Activated CD4-positive, alpha-beta T cell treated with anti-CD3 and anti-CD28 coated beads, Interleukin-2, Interleukin-6, amounts not matched to agents 100 ng/mL and 50 ng/mL, durations not matched to agents 16 hours and 8 hours (primary cell): ENCODE measurements at places on chromosomes 7 and 10.

DNA sequence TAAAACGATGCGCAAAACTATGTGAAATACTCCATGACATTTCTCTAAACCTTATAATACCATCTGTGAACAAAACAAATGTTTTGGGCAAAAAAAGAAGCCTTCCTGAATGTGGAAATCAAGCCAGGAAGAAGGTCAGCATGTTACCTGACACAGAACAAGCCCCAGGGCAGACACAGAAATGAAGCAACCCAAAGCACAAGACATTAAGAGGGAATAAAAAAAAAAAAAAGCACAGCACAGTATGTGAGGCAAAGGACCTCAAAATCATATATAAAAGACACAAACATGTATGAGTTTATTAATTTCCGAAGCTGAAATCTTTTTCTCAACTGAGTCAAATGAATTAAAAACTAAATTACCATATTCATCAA lies 161.8 kb downstream of the SKIDA1 start:
- DNase-seq = no peak

GRCh38 chr7:85821926-85822325 lies 635.1 kb upstream of the SEMA3D start:
- DNase-seq = no peak

GRCh38 chr10:30219971-30220751 lies 128.9 kb downstream of the MTPAP start:
- DNase-seq = no peak

GRCh38 chr10:12902851-12903358 lies 98.6 kb downstream of the CCDC3 start:
- DNase-seq = no peak

DNA sequence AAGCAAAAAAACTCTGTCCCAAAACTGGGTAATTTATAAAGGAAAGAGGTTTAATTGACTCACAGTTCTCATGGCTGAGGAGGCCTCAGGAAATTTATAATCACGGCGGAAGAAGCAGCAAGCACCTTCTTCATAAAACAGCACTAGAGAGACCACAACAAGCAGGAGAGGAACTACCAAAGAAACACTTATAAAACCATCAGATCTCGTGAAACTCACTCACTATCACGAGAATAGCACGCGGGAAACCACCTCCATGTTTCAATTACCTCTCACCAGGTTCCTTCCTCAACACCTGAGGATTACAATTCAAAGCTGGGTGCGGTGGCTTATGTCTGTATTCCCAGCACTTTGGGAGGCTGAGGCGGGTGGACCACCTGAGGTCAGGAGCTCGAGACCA lies 48.5 kb downstream of the PDIA4 start:
- no peak for DNase-seq

- no peak for DNase-seq
Measured at GRCh38 chr10:116060864-116061263, 212.1 kb downstream of the GFRA1 start.

- no peak for DNase-seq
Measured at GRCh38 chr10:26517141-26517867, 79.2 kb downstream of the APBB1IP start.
